ENCODE measurements at places on chromosomes 12 and 14. TPM values are rescaled to one million over a fixed set of nuclear protein-coding genes. Genes with fewer than 3 reads are reported as not detected.

DNA sequence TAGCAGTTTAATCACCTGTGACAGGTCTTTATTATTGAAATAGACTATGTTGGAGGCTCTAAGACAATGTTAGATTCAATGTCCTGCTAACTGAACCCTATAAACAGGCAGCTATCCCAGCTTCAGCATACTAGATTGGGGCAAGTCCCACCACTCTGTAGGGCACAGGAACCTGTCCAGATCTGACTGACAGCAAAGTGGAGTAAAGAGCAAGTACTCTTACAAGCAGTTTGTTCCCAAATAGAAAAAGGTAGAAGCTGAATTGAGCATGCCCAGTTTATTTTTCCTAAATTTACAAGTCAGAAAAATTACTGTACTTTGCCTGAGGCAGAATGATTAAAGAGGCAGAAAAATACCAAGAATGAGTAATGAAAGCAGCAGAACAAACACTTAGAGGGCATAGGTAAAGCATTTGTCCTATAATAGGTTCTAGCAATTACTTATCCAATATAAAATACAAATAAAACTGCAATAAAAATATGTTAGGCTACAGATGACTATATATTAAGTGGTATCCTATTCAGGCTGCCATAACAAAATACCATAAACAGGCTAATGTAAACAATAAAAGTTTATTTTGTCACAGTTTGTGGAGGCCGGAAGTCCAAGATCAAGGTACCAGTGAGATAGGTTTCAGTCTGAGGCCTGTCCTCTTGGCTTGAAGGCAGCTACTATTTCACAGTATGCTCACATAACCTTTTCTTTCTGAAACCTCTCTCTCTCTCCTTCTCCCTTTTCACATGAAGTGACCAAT lies 868.2 kb downstream of the C12orf50 start:
- DNase-seq: no peak

GRCh38 chr12:52049286-52049685 lies 2.0 kb upstream of the NR4A1 start:
- no peak for DNase-seq

- DNase-seq: no peak
These were observed 18.0 kb downstream of the ACACB start for GRCh38 chr12:109134186-109134917.

- DNase-seq: no peak
These were observed 90.2 kb upstream of the HECTD1 start for GRCh38 chr14:31297701-31298344.

GRCh38 chr12:22729957-22730443 lies 105.0 kb downstream of the ETNK1 start:
- no peak for DNase-seq

- DNase-seq: no peak
These were observed 151.4 kb upstream of the TMCC3 start for GRCh38 chr12:94801745-94802144.

- DNase-seq: no peak
These were observed 18.3 kb downstream of the LEMD3 start for GRCh38 chr12:65187665-65188064.

- DNase-seq: no peak
These were observed 45.9 kb downstream of the BCL2L14 start for GRCh38 chr12:12116677-12117076.

DNA sequence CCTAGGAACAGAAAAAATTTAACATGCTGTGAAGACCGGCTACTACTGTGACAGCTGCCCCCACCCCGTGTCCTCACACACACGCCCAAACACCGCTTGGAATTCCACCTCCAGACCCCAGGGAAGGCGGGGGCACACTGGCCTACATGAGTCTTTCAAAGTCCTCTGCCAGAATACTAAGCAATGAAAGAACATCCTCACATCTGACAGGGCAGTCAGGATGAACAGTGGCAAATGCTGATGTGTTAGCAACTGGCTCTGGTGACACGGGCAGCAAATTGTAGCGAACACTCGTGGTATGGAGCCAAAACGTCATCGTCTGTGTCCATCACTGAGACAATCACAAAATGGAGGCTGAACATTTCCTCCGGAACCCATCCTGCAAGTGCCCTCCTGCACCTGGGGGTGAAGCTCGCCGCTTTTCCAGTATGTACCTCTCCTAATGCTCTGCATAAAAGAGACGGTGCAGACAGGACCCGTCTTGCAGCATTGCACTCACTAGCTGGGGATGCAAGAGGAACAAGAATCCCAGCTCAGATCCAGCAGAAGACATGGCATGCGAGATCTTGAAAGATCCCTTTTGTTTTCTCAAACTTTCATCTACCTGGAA lies 94.8 kb downstream of the BCL11B start:
- no peak for DNase-seq

GRCh38 chr14:43503508-43503907 lies 1003.6 kb downstream of the FSCB start:
- DNase-seq: no peak

DNA sequence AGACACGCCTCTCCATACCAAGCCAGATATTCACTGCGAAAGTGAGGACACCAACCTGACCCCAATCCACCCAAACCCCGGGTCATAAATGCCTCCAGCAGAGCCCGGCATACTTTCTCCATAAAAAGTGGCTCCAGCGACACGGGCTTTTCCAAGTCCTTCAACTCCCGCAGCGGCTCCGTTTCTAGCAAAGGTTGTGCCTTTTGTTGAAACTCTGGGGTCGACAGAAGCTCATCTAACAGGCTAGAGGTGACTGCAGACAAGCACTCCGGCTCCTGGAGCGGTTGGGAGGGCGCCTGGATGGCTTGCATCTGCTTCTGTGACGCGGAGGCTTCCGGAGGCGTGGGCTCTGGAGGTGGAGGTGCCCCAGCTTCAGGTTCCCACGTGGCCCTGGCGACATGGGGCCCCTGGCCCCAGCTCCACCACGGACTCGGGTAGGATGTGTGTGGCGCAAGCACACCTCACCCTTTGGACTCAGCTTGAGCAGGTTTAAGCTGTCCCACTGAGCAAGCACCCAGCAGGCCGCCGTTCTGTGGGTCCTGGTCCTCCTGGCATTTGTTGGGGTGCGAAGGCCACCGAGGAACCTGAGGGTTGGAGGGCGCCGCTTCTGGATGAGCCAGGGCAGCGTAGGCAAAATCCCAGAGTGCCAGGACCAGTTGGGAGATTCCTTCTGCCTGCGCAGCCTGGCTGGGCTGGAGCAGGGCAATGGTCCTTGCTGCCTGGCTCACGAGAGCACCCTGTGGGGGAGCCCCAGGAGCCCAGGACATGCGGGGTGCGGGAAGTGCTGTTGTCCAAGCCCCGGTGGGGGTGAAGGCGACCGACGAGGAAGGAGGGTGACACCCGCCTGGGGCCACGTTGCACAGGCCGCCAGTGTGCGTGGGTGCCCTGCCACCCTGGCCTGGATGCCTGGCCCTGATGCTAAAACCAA lies 186.3 kb downstream of the ALG10 start:
- no peak for DNase-seq

GRCh38 chr14:91021115-91021514 lies 39.3 kb downstream of the RPS6KA5 start:
- no peak for DNase-seq

DNA sequence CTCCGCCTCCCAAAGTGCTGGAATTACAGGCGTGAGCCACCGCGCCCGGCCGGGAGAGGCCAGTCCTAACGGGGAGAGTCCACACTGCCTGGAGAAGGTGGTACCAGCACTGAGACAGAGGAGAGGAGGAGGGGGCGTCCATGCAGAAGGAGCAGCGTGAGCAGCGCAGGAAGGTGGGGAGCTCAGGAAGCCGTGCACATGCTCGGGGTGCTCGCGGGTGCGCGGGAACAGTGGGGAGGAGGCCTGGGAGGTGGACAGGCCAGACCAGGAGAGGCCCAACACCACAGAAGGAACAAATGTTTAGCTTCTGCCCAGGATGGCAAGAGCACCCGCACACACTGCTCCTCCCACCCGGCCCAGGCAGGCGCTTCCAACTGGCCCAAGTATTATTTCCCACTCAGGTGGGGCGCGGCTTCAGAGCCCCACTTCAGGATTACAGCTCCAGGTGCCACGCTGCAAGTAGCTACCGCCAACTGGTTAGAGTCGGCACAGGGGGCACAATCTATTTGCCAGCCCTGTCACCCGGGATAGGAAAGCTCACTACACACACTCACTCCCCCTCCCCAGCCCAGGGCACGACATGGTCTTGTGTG lies 80.8 kb upstream of the BCL11B start:
- DNase-seq: no peak

GRCh38 chr14:69662636-69663299 lies 51.4 kb downstream of the SUSD6 start:
- DNase-seq: no peak

DNA sequence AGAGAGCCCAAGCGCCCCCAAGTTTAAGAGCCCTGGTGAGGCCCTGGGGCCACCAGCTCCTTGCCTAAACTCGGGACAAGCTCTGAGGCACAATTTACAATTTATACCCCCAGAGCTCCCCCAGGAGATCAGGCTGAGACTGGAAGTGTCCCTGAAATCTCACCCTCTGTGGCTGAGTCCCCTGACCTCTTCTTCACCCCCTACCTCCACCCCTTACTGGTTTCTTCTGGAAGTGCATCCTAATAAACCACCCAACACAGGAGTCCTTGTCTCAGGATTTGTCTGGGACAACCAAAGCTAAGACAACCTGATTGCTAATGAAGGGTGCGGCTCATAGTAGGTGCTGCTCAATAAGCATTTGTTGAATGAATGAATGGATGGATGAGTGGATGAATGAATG lies 206.4 kb downstream of the BCL11B start:
- no peak for DNase-seq

DNA sequence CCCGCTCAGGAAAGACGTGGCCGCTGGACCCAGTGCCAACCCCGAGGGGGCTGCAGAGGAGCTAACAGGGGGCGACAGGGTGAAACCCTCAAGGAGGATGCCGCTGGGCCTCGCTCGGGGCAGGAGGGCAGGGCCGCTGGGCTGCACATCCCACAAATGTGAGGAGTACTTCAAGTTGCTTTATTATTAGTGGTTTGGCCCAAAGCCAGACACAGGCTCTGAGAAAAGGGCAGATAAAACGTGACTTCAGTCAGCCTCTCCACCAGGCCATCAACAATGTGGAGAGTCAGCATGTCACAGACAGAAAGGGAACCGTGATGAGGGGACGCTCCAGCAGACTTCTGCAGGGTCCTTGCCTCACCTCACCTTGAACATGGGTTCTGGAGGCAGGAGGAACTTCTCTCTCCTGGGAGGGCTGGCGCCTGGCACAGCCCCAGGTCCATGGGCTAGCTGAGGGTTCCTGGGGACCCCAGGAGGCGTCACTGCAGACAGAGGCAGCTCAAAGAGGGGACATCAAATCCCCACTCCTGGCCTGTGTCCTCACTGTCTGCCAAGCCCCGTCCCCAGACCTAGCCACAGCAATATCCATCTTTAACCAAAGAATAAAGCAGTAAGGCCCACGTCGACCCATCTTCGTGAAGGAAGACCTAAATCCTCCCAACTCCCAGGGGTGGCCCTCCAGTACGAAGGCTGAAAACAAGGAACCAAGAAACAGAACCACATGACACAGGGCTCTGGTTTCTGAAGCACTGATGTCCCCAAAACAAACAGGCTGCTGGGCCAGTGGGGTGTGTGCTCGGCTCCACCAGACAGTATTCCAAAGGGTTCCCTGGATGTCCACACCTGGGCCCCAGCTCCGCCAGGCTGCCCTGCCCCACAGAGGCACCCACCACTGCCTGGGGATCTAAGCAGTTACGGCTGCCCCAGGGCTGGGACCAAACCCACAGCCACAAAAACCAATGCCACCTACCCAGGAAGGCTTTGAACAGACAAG lies 35.1 kb downstream of the CCDC85C start:
- DNase-seq: no peak

The KRT72 gene
- not detected for total RNA-seq

The HCAR3 gene
- total RNA-seq: not detected

The OSGEP gene
- total RNA-seq: 42.6 TPM

The CCDC198 gene
- not detected for total RNA-seq

The AQP6 gene
- not detected for total RNA-seq

The PRR13 gene
- 26.2 TPM for total RNA-seq

The HHIPL1 gene
- total RNA-seq: 2.2 TPM

The GPR137C gene
- 1.6 TPM for total RNA-seq

The OLR1 gene
- total RNA-seq: not detected

The ZNF891 gene
- 0.53 TPM for total RNA-seq

The OAS2 gene
- total RNA-seq: 11.1 TPM

The HIF1A gene
- total RNA-seq: 150 TPM

The LRRC43 gene
- 2.2 TPM for total RNA-seq

The SIX6 gene
- total RNA-seq: not detected
